ENCODE measurements at places on chromosomes 3 and 15.

GRCh38 chr3:15241341-15241740 lies 35.3 kb downstream of the CAPN7 start:
- peak; percentile 10 for DNase-seq

DNA sequence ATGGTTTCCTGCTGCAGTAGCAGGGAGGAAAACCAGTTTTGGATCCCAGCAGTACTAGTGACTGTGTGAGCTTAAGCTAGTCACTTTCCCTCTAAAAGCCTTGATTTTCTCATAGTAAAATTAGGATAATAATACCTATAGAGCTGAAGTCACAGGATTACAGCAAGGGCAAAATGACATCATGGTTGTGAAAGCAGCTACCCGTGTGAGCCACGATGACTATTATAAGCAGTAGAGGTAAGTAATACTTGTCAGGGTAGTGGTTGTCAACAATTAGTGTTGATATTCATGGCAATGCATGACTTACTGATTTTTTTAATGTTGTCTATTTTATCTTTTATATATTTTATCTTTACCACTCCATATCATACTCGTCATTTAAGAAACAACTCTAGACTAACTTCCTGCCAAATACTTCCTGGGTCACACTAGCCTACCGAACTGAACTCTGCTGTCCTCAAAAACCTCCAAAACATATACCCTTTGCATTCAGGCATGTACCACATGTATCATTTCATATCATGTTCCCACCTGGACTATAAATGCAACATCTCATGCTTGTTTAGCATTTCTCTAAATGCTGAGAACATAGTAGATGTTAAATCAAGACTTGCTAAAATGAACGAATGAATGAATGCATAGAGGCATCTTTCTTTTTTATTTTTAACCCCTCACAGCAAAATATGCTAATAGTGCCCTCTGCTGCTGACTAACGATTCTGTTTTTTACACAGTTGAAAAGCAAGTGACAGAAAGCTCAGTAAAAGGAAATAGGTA lies 172.6 kb downstream of the P3H2 start:
- DNase-seq = no peak

GRCh38 chr3:11328196-11328945 lies 56.2 kb downstream of the ATG7 start:
- DNase-seq = no peak

DNA sequence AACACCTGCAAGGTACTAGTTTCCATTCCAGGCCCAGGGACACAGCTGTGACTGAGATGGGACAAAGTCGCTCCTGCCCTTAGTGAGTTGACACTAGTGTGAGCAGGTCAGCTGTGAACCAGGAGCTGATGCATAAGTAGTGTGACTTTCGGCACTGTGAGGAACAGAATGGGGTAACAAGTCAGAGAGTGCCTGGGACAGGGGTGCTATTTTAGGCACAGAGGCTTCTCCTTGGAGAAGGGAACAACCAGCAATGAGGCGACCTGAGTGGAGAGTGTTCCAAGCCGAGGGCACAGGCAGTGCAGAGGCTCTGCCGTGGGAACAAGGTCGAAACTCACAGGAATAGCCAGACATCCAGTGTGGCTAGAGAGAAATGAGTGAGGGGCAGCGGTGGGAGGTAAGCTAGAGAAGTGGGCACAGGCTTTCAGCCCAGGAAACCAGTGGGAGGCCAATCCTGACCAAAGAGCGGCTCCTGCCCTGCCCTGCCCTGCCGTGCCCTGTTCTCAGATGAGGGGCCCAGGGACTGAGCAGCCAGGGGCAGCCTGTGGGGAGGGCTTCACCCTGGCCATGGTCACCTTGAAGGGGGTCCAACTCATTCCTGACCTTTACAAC lies 14.2 kb downstream of the DNAH1 start:
- DNase-seq = no peak

GRCh38 chr15:64070965-64071851 lies 22.4 kb downstream of the CIAO2A start:
- DNase-seq = no peak

DNA sequence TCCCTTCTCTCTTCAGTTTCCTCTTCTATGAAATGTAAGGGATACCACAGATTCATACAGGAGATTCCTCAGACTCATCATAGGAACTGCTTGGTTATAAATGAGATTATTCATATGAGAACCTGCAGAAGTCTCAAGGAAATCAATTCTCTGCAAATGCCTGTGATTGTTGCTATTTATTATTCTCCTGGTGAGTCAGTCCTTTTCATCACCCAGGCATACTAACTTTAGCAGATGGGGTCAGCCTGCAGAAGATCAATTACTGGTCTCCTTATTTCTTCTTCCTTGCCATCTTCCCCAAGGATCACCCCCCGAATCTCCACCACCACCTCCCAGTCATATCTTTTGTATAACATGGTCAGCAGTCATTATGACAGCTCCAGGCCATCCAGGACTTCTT lies 53.8 kb upstream of the DCP1A start:
- DNase-seq = no peak

- DNase-seq = no peak
These were observed 71.5 kb downstream of the RAD18 start for GRCh38 chr3:8891774-8892173.

DNA sequence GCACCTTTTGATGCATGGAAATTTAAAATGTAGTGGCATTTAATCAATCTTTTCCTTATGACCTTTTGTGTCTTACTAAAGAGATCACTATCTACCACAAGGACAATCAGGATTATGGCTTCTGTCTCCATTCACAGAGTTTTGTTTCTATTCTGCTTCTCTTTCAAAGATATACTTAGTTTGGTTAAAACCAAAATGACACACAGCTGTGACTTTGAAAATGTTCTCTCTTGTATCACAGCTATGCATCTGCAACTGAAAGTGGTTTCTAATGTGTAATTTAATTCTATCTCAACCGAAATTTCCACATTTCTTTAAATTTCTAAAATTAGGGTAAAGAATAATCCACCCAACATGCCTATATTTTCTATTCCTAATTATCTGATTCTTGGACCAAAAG lies 27.7 kb downstream of the HLTF start:
- no peak for DNase-seq

DNA sequence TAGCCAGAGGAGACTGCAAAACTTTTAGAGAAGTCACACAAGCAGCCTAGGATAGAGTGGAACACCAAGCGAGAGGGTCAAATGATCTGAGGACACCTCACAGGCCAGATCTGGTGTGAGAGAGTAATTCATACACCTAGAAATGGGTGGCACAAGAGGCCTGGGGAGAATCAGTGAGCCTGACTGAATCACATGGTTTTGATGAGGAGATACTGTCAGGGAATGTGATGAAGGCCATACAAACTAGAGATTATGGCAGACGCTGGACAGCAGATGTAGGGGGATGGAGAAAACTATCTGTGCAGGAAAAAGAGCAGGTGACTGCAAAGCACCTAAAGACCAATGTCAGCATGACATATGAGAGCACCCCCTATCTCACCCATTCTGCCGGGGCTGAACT lies 105.0 kb upstream of the TTC14 start:
- DNase-seq = no peak

GRCh38 chr3:177468816-177469215 lies 271.5 kb upstream of the TBL1XR1 start:
- no peak for DNase-seq

DNA sequence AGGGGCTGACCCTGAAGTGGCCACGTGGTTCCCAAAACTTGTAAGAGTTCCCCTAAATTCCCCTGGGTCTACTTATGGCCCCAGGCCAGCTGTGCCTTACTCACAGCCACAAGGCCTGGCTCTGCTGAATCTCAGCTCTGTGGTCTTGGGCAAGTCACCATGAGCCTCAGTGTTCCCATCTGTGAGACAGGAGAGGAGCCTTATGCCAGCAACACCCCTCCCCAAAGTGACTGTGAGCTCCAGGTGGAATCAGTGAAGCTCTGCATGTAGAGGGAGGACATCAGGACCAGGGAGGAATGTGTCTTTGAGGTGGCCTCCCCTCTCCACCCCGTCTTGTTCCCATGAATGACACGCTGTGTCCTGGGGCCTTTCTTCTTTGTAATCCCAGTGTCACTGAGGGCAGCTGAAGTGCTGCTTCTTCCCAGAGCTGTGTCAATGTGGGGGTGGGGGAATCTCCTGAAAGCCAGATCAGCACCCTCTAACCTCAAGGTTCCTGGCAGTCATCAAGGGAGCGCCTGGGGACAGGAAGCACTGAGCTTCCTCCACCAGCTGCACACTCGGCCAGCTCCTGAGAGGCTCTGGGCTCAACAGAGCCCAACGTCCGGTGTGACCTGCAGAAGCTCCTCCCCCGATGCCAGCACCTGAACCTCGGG lies 258.9 kb downstream of the UACA start:
- DNase-seq = no peak

- no peak for DNase-seq
These were observed 10.1 kb downstream of the RCN2 start for GRCh38 chr15:76941636-76942035.

DNA sequence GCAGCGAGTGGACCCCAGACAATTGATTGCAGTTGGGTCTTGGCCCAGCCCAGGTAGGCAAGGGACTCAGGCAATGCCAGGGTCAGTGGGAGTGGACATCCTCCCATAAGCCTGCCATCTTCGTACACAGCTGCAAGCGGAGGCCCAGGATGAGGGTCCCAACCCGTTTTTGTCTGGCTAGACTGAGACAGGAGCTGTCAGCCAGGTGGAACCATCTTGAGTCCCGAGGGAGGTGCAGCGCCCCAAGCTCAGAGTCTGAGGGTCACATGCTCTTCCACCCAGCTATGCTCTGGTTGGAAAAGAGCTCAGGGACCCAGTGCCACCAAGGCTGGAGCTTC lies 22.6 kb upstream of the IP6K2 start:
- no peak for DNase-seq

- DNase-seq = no peak
These were observed 19.0 kb downstream of the SPG21 start for GRCh38 chr15:64970698-64971097.

DNA sequence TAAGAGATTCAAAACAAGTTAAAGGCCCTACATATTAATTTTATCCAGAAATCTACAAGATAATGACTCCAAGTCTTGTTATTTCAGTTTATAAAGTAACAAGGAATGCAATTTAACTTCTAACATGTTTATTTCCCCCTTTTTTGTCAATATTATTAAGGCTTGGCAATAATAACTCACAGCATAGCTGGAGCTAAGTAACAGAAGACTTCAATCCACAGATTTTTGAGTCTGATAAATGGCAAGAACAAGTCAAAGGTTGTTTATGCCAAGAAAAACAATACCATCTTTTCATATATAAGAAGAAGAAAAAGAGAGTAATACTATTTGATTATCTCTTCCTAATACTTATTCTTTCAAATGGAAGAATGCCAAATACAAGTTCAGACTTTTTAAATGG lies 631.0 kb upstream of the CCDC54 start:
- no peak for DNase-seq

DNA sequence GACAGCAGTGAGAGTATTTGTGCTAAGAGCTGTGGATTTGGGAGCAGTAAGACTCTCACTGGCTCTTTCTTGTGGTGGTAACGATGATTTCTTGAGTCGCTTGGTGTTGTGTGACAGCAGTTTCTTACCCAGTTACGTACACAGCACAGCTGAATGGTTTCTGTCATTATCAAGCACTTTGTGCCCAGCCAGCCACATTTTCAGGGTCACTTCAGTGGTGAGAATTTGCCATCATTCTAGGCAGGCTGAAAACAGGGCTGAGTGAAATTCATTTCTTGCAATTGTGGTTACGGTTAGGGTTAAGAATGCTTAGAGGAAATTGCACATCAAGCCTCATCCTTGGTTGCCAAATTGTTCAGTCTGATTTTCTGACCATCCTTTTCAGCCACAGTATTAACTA lies 130.1 kb downstream of the RYR3 start:
- no peak for DNase-seq

- DNase-seq = no peak
These were observed 67.1 kb downstream of the CEMIP start for GRCh38 chr15:80846031-80846815.

GRCh38 chr3:127761441-127761801 lies 60.9 kb downstream of the MGLL start:
- no peak for DNase-seq

GRCh38 chr15:60086681-60087429 lies 82.7 kb downstream of the FOXB1 start:
- no peak for DNase-seq

DNA sequence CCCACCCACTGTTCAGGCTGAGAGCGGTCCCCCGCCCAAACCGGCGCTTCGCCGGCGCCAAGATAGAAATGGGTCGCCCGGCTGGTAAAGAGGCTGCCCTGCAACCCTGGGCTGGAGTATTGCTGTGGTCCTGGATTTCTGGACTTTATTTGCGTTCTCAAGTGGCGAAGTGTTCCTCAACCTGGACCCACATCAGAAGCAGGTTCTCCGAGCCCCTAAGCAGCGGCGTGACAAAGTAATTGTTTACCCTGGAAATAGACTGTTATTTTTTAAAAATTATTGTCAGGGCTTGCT lies 481 bp upstream of the DYNC1LI1 start:
- DNase-seq = no peak

GRCh38 chr3:127035677-127036076 lies 52.8 kb downstream of the PLXNA1 start:
- no peak for DNase-seq

DNA sequence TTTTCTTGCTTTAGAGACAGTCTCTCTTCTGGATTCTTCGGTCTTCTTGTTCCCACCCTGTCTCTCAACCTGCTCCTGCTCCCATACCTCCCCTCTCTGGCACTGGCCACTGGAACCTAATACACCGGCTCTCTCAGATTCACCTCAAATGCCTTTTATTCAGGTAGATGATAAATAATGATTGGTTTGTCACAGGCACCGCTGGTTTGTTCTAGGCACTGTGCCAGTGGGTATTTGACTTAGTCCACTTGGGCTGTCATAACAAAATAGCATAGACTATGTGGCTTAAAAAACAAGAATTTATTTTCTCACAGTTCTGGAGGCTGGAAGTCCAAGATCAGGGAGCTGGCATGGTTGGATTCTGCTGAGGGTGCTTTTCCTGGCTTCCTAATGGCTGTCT lies 278.2 kb upstream of the STT3B start:
- DNase-seq = no peak

GRCh38 chr15:95210436-95210981 lies 979.1 kb downstream of the MCTP2 start:
- DNase-seq = no peak

- DNase-seq = no peak
These were observed 30.4 kb upstream of the BDH1 start for GRCh38 chr3:197586181-197586580.

GRCh38 chr15:42353061-42353460 lies 6.2 kb upstream of the CAPN3 start:
- DNase-seq = no peak

DNA sequence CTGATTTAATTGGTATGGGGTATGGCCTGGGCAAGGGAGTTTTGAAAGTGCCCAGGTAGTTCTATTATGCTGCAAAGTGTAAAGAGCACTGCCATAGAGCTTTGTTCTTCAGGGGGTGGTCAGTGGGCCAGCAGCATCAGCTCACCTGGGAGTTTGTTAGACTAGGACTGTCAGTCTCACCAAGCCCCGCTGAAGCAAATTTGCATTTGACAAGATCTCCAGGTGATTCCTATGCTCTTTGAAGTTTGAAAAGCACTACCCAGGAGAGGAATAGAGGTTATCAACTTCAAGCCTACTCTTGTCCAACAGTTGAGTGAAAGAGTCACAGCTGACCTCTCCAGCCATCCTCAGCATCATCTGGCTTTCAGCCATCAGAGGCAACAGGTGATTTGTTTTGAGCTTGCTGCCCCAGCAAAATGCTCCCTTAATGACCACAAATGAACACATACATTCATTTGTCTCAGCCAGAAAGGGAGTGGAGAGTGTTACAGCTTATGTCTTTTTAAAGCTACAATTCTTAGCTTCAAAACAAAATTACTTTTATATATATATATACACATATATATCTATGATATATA lies 8.0 kb downstream of the ZSCAN2 start:
- DNase-seq = no peak

- no peak for DNase-seq
These were observed 277.1 kb downstream of the EDEM1 start for GRCh38 chr3:5464649-5465048.

Measured in stimulated activated CD8-positive, alpha-beta memory T cell treated with anti-CD3 and anti-CD28 coated beads, Interleukin-2, amount 100 ng/mL, for 1 hour (primary cell).